ENCODE measurements at places on chromosomes 7 and 10.
A peak's percentile ranks its signal among the peaks of the same experiment; 100 is the strongest.

GRCh38 chr7:57867884-57868701 lies 418.1 kb downstream of the ZNF716 start:
- DNase-seq: peak; percentile 61

GRCh38 chr10:15745751-15746150 lies 26.0 kb upstream of the ITGA8 start:
- no peak for DNase-seq

GRCh38 chr10:118668228-118668952 lies 72.9 kb upstream of the PRLHR start:
- DNase-seq: no peak

- peak; percentile 93 for DNase-seq
Observed at GRCh38 chr7:84194484-84195271, at the start of gene SEMA3A. SEMA3A (minus strand) TSS chr7:84194789; CDS start chr7:84194586, 203 bp downstream.

DNA sequence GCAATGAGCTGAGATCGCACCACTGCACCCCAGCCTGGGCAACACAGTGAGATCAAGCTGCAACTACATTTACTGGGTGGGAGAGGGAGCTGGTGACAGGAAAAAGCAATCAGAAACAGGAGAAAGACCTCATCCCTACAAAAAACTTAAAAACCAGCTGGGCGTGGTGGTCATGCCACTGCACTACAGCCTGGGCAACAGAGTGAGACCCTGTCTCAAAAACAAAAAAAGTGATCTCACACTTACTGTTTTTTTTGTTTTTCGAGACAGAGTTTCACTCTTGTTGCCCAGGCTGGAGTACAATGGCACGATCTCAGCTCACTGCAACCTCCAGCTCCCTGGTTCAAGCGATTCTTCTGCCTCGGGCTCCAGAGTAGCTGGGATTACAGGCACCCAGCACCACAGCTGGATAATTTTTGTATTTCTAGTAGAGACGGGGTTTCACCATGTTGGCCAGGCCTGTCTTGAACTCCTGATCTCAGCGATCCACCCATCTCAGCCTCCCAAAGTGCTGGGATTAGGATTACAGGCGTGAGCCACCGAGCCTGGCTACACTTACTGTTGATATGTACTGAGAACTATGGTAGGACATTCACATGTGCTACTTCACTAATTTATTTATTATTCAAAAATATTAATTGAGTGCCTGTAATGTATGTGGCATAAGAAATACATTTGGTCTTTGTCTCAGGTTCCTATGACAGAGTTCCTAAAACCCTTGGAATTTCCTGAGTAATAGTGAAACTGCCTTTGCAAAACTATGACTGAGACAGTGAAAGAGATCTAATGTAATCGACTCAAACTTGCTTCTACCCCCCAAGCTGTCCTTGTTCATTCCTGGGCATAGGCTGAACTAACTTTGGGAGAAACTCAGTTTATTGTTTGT lies 27.7 kb upstream of the NRBF2 start:
- no peak for DNase-seq

- DNase-seq: peak; percentile 17
Observed at GRCh38 chr7:768881-769504, 41.9 kb upstream of the PRKAR1B start.

- no peak for DNase-seq
Observed at GRCh38 chr7:87574630-87575029, 26.1 kb downstream of the ABCB1 start.

DNA sequence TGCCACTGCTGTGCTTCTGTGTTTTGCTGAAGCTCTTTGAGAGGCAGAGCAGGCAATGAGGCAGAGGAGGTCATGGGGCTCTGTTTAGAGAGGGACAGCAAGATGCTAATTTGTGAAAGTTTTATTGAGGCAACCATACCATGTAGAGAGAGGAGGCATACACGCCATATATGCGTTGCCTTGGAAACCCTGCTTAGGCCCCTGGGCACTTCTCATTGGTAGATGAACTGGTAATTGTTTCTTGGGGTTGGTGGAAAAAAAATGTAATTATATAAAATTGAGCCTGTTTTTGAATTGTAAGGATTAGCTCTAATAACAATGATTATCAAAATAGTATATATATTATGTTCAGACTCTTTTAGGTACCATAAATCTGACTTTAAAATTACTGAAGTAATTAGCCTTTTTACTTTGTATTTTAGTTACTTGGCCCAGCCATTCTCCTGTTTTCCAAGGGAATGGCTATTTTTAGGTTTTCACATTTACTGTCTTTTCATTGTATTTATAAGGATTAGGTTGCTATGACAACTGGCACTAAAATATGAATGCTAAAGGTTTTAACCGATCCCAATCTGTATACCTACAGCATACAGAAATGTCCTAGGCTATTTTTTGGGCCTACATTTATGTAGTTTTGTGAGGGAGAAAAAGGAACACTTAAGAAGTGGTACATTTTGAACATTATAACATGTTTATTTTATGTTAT lies 52.4 kb downstream of the BZW2 start:
- no peak for DNase-seq

GRCh38 chr10:123142701-123143161 lies 5.2 kb upstream of the HMX2 start:
- DNase-seq: no peak

- DNase-seq: no peak
Observed at GRCh38 chr7:90579181-90579688, 16.9 kb upstream of the CDK14 start.

DNA sequence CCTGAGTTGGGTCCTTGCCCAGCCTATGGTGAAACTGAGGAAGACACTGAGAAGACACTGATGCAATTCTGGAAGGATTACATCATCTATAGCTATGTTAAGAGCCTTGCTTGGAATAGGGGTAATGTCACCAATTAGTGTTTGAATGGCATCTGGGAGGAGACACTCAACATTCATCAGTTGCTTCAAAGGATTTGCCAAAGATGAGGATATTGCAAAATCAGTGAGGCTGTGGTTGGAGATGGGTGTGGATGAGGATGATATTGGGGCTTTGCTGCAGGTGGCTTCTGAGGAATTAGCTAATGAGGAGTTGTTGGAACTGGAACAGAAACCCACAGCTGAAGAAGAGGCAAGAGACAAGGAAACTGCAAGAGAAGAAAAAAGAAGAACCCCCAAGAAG lies 146.7 kb upstream of the SP4 start:
- DNase-seq: no peak

DNA sequence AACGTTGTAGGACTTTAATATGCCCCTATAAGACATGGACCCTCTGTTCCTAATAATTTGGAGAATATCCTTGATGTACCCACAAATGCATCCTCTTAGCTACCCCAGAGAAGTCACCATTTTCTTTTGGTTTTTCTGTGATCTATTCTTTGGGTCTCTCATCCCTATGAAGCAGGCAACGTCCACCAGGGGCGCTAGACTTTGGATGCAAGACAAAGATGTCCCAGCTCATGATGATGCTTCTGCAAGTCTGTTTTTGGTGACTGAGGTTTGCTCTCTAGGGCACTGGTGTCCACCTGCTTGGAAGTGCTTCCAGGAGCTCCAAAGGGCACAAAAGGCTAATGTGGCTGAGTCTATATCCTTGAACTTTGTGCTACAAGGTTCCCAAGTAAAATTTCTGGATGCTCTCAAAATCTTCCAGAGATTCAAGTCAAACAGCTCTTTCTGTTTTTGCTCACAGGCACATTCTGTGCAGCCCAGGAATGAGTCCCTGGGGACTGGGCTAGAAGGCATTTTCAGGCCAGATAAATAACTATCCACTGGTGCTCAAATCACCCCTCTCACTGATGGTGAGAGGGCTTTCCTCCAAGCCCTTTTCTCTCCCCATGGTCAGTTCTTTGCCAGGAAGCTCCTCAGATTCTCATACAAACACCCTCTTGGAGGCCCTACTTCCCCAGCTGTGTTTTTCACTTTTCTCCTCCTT lies 166.4 kb downstream of the C7orf25 start:
- peak; percentile 45 for DNase-seq

DNA sequence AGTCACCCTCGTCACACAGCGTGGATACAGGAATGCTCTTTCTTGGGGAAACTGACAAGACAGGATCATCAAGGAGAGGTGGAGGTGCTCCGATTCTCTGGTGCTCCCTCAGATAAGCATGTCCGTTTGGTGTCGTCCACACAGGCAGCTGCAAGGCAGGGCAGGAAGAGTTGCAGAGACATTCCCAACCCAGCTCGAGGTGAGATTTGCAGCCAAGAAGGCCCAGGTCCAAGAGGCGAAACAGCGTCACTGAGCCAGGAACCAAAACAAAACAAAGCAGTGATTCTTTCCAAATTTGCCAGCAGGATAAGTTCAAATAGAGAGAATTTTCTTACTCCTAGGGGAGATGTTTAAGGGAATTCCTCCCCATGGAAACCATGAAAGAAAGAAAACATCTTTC lies 386.5 kb upstream of the PFKP start:
- DNase-seq: no peak

DNA sequence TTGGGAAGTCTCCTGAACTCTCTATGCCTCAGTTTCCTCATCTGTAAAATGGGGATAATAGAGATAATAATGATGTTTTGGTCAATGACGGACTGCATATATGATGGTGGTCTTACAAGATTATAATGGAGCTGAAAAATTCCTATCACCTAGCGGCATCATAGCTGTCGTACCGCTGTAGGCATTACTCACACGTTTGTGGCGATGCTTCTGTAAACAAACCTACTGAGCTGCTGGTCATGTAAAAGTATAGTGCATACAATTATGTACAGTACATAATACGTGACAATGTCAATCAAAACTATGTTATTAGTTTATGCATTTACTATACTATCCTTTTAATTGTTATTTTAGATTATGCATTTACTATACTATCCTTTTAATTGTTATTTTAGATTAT lies 339.1 kb upstream of the NPVF start:
- DNase-seq: no peak

DNA sequence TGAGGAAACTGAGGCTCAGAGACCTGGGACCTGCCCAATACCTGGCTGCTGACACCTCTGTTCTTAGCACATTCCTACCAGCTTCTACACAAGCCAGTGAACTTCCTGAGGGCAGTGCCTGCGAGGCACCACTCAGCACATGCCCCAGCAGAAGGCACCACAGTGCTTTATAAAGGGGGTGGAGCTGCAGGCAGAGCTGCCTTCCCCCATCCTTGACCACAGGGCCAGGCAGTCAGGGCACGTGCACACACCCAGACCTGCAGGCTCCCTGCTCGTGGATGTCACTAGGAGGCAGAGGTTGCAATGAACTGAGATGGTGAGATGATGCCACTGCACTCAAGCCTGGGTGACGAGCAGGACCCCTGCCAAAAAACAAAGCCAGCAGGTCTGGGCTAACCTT lies 39.2 kb upstream of the TUBB8 start:
- no peak for DNase-seq

DNA sequence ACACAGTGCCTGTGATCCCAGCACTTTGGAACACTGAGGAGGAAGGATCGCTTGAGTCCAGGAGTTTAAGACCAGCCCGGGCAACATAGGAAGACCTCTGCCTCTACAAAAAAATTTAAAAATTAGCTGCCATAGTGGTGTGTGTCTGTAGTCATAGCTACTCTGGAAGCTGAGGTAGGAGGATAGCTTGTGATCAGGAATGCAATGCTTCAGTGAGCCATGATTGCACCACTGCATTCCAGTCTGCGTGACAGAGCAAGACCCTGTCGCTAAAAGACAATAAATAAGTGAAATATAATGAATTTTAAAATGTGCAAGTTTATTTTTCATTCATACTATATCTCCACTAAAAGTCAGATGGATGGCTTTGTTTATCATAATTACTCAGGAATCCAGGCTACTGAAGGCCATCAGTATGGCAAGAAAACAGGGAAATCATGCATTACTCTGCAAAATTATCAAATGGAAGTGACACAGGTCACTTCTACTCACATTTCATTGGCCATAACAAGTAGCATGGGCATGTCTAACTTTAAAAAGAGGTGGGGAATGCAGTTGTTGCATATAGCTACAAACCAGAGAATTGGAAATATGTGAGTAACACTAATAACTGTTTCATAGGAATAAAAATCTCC lies 32.9 kb upstream of the FAM3C start:
- no peak for DNase-seq

DNA sequence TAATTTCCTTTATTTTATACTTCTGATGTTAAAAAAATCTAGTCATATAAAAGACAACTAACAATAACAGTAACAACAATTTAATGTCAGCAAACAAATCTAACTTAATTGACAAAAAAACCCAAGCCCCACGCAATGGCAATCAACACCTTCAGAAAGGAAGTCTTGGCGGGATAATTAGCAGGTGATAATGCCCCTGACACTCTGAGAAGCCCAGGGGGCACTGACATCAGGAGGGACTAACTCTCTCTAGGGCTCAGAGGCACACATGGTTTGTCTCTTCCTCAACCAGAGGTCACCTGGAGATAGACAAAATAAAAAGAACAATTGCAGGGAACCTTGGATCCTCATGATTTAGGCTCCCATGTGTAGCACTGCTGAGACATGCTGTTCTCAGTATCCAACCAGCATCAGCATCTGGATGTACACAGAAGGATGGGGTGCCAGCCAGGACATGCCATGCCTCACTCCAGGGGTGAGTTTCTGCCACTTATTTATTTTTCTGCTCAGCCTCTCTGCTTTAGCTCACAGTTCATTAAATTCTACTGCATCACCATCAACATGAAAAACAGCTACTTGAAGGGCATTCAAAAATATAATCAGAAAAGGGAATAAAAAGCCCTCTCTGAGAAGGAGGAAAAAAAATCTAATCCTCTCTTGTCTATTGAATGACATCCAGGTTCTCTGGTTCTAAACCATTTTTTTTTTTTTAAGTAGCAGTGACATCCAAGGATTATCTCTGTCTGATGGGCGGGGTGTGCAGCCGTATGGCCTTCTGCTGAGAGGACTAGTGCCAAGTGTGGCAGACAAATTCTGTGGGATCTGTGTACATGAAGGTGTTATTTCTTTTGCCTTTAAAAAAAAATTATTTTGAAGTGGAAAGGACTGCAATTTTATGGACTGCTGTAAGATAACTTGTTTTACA lies 96.3 kb downstream of the ATXN7L1 start:
- peak; percentile 92 for DNase-seq

DNA sequence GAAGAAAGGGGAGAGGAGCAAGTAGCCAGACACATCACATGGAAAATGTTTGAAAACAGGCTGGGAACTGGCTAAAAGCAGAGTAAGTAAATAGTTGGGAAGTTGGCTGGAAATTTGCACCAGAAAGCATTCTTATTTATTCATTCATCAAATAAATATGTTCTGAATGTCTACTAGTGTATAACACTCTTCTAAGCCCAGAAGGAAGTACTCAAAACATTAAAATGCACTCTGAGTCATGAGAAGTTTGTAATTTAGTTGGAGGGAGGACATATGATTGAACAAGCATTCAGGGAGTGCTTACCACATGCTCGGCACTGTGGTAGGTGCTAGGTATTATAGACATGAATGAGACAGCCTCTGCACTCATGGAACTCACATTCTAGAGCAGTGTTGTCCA lies 37.0 kb upstream of the CNNM1 start:
- DNase-seq: no peak

DNA sequence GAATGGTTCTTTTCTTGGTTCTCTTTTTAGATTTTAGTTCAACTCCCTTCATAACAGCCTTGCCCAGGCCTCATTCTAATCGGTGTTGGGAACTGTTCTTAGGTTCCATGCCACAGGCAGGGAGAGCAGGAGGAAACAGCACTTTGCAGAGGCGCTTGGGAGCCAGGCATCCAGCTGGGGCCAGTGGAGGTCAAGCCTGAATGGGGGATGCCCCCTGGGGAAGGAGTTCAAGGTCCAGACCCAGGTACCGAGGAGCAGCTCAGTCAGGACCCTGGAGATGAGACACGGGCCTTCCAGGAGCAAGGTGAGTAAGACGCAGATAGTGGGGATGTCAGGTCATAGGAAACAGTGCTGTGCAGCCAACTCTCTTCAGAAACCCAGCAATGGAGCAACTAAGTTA lies 4.5 kb downstream of the ZSCAN25 start:
- no peak for DNase-seq

Data from NCI-H82 (cell line).